ENCODE measurements at places on chromosomes 16 and 17.

- peak; percentile 96 for DNase-seq
Measured at GRCh38 chr17:51259564-51260236, at the start of gene MBTD1. MBTD1 (minus strand) TSS chr17:51260049; CDS start chr17:51225161, 34,888 bp downstream.

- DNase-seq: no peak
Measured at GRCh38 chr17:6542577-6542976, 13.8 kb downstream of the PITPNM3 start.

DNA sequence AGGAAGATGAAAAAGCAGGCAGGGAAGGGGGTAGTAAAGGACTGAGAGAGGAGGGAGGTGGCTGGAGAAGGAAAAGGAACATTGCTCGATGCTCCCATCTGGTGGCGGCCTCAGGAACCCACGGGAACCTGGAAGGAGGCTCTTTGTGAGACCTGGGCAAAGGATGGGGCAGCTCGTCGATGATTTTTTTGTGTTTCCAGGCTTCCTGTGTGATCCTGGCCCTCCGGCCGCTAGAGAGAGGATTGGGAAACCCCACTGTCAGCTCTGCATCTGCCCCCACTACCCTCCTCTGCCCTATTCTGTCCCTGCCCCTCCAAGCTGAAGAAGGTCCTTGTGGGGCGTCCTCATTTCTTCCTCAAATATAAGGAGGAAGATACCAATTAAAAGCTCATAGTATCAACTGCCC, 6.6 kb downstream of the WFIKKN2 start:
- DNase-seq: no peak

DNA sequence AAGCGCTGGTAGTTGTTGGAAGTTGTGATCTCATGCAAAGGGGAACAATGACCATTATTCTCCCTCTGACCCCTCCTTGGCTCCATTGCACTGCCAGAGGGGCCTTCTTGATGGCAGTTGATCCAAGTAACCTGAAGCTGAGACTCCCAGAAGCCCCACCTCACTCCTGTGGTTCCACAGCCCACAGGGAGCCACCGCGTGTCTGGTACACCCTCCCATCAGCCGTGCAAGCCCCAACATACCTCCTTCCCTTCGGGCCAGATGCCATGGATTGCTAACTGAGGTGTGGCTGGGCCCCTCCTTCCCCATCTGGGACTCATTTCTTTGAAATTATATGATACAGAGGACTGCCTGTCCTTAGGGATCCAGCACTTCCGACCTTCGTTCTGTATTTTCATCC, 17.8 kb downstream of the SAP30BP start:
- no peak for DNase-seq

- DNase-seq: no peak
Measured at GRCh38 chr16:82071421-82071820, 36.4 kb downstream of the HSD17B2 start.

GRCh38 chr16:9766891-9767290, 415.3 kb downstream of the GRIN2A start:
- no peak for DNase-seq

- no peak for DNase-seq
Measured at GRCh38 chr17:34424814-34425491, 61.9 kb upstream of the CCL1 start.

GRCh38 chr17:5527601-5528250, 41.4 kb downstream of the MIS12 start:
- DNase-seq: no peak

DNA sequence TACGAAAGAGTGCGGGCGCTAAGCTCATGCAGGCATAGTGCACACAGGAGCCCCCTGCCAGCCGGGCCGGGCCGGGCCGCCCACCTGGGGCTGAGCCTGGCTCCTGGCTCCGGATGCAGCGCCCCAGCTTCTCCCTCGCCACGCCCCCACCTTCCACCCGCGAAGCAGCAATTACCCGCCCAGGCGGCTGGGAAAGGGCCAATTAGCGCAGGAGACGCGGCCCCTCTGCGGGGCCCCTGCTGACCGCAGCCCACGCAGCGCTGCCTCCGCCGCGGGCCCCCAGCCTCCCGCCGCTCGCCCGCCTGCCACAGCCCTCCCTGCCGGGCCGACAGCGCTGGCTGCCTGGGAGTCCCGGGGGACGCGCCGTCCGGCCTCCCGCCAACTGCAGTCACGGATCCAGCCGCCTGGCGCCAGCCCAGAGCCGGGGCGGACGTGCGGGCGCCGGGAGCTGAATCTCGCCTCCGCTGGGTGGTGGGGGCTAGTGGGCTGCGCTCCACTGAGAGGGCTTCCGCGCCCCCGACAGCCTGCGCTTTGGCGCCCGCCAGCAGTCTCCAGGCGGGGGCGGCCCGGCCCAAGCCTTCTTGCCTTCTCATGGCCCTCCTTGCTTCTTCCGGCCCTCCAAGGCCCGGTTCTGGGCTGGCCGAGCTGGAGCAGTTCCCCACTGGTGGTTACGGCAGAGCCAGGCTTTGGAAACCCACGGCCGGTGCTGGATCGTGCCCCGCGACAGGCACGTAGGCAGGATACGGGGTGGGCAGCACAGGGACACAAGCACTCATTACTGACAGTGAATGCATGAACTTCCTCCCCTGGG, 14.9 kb upstream of the CBFB start:
- DNase-seq: peak; percentile 60

GRCh38 chr16:28140788-28141618, 70.8 kb downstream of the XPO6 start:
- peak; percentile 95 for DNase-seq
